ENCODE measurements at places on chromosomes 1 and 21.

DNA sequence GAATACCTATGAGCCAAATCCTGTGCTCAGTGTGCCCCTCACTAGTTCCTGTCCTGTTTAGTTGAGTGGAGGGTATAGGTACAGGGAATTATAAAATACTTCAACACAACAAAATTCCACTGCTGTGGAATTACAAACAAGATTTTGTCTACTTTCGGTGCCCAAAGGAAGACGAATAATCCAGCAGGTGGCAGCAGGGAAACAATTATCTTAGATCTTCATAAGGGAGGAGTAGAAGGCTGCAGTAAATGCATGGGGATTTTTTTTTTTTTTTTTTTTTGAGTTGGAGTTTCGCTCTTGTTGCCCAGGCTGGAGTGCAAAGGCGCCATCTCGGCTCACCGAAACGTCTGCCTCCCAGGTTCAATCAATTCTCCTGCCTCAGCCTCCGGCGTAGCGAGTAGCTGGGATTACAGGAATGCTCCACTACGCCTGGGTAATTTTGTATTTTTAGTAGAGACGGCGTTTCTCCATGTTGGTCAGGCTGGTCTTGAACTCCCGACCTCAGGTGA is 2.0 kb upstream of the PIP5K1A start:
- peak; percentile 83 for DNase-seq

DNA sequence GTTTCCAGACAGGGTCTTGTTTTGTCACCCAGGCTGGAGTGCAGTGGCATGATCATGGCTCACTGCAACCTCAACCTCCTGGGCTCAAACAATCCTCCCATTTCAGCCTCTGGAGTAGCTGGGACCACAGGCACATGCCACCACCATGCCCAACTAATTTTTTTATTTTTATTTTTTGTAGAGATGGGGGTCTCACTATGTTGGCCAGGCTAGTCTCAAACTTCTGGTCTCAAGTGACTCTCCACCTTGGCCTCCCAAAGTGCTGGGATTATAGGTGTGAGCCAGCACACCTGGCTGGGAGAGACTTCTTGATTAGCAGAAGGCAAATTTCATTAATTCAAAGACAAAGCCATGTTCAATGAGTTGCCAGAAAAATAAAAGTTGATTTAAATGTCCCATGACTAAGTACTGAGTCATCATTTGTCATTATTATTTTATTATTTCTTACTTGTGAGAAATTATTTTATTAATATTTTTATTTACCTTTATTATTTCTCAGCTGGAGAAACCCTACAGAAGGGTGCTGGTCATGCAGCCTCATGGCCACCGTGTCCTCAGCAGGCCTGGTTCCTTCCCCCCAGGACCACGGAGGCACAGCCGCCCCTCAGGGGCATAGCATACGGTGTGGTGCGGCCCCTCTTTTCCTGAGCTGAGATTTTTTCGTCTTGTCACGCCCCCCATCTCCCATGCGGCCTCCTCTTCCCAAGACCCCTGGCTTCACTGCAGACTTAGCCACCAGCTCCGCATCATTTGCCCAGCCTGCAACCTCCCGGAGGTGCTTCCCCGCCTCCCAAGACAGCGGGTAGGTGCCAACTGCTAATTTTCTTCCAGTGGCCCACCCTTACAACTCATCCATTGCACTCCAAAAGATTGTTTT is 55.3 kb upstream of the SIM2 start:
- no peak for DNase-seq

DNA sequence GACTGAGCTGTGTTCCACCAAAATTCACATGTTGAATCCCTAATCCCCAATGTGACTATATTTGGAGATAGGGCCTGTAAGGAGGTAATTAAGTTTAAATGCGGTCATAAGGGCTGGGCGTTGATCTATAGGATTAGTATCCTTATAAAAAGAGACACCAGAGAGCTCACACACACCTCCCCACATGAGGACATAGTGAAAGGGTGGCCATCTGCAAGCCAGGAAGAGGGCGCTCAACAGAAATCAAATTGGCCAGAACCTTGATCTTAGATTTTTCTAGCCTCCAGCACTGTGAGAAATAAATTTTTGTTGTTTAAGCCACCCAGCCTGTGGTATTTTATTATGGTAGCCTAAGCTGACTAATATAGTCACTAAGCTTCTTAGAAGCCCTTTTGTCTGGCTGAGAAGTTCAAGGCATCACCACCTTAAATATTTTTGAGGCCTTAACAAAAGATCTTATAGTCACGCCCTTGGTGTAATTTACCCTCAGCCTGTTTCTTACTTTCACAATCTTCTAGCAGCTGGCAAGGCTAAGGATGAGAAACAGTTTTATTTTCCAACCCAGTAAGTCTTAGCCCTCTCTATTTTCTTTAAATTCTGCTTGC is 28.8 kb downstream of the GORAB start:
- no peak for DNase-seq

GRCh38 chr21:30408782-30409494 is 13.1 kb downstream of the KRTAP13-1 start:
- no peak for DNase-seq

- no peak for DNase-seq
Observed at GRCh38 chr1:228402641-228403025, 4.0 kb downstream of the TRIM11 start.

DNA sequence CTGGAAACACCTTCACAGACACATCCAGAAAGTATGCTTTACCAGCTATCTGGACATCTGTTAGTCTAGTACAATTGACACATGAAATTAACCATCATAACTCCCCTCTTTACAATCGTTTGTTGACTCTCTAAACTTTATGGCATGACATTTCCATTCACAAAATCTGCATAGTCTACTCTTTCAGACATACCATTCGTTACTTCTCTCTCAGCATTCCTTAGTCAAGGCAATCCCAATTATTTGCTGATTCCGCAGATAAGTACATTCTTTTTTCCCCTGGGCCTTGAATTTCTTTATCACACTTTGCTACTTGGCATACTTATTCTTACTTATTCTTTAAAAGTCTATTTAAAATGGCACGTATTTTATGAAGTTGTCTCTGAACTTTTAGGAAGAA is 15.1 kb upstream of the CRB1 start:
- no peak for DNase-seq

DNA sequence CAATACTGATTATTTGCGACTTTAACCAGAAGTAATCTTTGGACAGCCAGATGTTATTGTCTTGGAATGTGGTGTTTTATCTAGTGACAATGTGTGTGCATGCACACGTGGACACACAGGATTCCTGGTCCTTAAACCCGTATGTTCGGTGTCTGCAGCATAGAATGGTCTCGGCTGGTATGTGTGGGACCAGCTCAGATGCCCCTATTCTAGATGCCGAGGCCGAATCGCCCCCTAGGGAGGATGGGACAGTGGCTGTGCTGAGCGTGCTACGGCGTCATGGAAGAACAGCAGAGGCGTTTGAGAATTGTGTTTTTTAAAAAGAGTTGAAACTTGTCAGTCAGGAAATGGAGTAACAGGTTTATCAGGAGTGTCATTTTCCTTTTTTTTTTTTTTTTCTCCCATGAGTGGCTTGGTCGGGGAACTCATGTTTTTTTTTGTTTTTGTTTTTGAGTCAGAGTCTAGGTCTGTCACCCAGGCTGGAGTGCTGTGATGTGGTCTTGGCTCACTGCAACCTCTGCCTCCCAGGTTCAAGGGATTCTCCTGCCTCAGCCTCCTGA is 30.1 kb downstream of the SKI start:
- no peak for DNase-seq

GRCh38 chr1:46549697-46550681 is 1.5 kb downstream of the KNCN start:
- no peak for DNase-seq

DNA sequence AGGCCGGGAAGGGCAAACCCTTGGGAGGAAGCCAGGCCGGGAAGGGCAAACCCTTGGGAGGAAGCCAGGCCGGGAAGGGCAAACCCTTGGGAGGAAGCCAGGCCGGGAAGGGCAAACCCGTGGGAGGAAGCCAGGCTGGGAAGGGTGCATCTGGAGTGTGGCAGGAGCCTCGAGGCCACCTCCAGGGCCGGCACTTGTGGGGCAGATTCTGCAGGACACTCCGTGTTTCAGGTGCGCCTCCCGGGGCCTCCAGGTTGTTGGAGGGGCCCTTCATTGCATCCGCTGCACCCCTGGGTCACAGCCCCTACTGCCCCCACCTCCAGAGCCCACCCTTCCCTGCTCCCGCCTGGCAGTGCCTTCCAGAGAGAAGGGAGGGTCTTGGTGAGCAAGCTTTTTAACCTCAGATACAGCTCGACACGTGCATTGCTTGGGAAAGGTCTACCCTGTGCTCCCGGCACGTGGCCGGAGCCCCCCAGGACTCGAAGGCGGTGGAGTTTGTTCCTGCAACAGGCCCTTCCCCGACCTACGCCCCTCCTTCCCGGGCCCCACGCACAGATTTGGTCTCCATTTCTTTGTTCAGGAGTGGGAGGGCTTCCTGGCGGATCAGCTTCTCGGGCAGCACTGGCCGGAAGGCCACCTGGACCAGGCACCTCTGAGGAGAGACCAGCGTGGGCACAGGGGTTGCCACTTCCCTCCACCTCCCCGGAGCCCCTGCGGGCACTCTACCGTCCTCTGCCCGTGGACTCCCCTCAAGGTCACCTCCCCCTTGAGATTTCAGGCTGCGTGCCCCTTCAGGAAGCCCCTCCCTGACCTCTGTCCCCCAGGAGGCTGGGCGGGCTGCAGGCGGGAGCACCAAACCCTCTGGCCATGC is 9.4 kb upstream of the TMEM52 start:
- no peak for DNase-seq

DNA sequence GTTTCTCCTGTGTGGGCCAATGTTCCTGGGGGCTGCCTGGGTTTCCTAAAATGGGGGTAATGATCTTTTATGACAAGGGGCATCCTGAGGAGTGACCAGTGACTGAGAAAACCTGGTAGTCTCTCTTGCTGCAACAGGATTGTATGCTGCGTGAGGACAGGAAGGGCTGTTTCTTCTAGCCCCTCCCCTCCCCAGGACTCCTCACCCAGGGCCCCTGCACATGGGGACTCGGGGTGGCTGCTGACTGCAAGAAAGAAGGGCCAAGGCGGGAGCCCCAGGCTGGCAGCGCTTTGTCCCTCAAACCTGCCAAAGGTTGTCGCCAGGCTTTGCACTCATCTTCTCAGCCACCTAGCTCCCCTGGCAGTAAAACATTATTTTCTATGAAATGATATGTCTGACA is 442.4 kb downstream of the CAMTA1 start:
- DNase-seq, result no peak

GRCh38 chr1:152244576-152245273 is 20.7 kb upstream of the HRNR start:
- DNase-seq, result no peak

GRCh38 chr1:80305466-80305865 is 1298.9 kb upstream of the ADGRL4 start:
- DNase-seq, result no peak

GRCh38 chr1:6653436-6654290 is 29.0 kb downstream of the THAP3 start:
- DNase-seq, result no peak

DNA sequence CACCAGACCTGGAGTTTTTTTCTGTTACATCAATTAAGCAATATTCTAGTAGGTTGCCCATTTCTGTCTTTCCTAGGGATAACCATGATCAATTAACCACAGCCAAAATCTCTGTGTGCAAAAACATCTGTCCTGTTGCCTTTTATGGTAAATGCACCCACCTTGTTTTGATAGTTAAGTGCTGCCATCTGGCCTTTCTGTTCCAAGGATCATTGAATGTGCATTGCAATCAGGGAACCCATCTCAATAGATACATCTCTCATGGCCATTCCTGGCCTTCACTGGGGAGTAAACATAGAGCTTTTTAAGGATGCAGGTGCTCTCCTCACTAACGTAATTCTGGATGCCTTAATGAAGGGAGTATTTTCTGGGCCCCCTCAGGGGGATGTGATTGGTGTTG is 111.8 kb upstream of the KIAA1614 start:
- no peak for DNase-seq

- no peak for DNase-seq
Observed at GRCh38 chr1:98322966-98323365, 338.6 kb upstream of the SNX7 start.

DNA sequence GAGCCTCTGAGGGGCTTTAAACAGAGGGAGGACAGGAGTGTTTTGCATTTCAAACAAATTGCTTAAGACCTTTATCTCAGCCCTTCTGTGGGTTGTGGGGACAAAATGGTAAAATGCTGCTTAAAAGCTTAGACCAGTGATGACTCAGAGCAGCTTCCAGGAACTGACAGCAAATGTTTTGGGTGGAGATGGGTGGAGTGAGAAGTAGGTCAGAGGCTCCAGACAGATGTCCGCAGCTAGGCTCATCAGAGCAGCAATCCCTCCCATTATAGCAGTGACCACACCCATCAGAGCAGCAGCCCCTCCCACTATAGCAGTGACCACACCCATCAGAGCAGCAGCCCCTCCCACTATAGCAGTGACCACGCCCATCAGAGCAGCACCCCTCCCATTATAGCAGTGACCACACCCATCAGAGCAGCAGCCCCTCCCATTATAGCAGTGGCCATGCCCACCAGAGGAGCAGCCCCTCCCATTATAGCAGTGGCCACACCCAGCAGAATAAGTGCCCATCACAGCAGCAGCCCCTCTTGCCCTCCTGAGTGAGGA is 532.2 kb downstream of the MATN1 start:
- DNase-seq, result no peak

DNA sequence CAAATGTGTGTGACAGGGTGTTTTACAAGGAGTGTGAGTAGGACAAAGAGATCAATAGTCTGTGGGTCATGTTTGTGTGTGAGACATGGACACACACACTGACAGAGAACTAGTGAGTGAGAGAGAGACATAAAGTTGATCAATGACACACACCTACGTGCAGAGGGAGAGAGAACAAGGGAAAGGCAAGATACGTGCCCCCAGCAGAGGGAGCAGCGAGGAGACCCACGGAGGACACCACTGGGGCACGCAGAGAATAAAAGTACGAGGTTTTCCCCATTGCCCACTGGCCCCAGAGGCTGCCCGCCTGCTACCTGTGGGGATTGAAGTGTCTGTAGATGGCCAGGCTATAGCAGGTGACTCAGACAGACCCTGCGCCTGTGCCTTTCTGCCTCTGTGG is 130.2 kb upstream of the CSF3R start:
- no peak for DNase-seq

DNA sequence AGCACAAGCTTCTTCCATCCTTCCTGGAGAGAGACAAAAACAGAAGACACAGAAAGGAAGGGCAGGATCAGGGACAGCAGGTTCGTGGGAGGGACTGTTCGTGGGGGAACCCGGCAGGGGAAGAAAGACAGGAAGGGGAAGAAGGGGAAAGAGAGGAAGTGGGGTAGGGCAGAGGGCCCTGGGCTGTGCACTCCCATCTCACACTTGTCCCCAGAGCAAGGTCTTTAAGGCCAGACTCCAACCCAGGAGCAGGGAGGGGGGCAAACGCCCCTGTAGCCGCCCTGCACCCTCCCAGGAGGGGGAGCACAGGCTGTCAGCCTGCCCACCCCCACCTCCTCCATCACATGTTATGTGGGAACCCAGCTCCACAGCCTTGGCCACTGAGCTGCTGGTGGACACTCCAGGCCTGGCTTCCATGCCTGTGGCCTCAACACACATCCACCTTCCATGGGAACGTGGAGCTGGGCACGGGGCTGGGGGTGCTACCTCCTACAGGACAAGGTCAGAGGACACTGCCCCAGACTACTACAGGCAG is 9.3 kb downstream of the SLC19A1 start:
- no peak for DNase-seq

- no peak for DNase-seq
Observed at GRCh38 chr1:46220808-46221207, 17.7 kb downstream of the LURAP1 start.

GRCh38 chr1:53927376-53927881 is 18.1 kb downstream of the IFT25 start:
- no peak for DNase-seq

- no peak for DNase-seq
Observed at GRCh38 chr1:94892604-94893254, 34.2 kb downstream of the CNN3 start.

Data from ascending aorta (tissue), 2 donors.